ENCODE measurements at places on chromosomes 16 and 17. TPM values are rescaled to one million over a fixed set of nuclear protein-coding genes. Genes with fewer than 3 reads are reported as not detected.

Gene CACNG3
- total RNA-seq: not detected

Gene KCNH4
- not detected for total RNA-seq

Gene ABCC12
- total RNA-seq: not detected

Gene ASGR1
- 0.64 TPM for total RNA-seq

Gene VAC14
- total RNA-seq: 16.0 TPM
